ENCODE measurements at places on chromosomes 2 and 18.

GRCh38 chr2:118980573-118980972 is 38.6 kb downstream of the MARCO start:
- DNase-seq: no peak

GRCh38 chr2:66110608-66111007 is 324.3 kb upstream of the MEIS1 start:
- DNase-seq: no peak

GRCh38 chr2:164722616-164723338 is 101.5 kb upstream of the GRB14 start:
- DNase-seq: no peak

- no peak for DNase-seq
Observed at GRCh38 chr18:74414953-74415515, 42.1 kb downstream of the DIPK1C start.

DNA sequence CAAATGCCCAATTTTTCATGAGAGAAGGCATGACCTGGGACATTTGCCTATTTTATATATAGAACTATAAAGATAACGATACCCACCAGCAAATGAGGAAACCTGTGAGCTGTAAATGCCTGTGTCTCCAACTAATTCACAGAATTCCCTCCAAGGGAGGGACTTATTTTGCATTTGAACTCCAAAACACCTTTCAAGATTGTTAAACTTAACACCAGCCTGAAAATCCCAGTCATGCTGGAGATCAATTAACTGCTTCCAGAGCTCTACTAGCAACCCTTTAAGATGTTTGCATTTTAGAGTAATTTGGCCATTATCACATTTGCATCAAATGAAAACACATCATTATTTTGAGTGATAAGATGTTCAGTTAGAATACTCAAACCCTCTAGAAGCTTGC is 68.1 kb upstream of the KLHL14 start:
- peak; percentile 17 for DNase-seq

DNA sequence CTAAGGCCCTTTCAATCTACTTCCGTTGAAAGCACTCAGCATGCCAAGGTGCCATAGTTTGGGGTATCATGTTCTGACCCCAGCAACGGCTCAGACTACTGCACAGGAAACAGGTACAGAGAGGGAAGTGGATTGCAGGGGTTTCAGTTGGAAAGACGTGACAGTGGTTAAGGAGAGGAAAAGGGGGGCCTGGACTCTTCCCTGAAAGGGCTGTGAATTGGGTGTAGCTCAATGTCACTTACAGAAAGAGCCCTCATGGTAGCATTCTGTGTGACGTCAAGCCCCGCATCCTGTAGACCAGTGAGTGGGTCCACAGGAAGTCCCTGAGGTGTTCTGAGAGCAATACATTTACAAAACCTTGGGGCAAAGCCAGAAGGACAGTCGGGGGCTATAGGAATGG is 121.5 kb upstream of the GYPC start:
- no peak for DNase-seq
